ENCODE measurements at places on chromosomes 13 and 19.

DNA sequence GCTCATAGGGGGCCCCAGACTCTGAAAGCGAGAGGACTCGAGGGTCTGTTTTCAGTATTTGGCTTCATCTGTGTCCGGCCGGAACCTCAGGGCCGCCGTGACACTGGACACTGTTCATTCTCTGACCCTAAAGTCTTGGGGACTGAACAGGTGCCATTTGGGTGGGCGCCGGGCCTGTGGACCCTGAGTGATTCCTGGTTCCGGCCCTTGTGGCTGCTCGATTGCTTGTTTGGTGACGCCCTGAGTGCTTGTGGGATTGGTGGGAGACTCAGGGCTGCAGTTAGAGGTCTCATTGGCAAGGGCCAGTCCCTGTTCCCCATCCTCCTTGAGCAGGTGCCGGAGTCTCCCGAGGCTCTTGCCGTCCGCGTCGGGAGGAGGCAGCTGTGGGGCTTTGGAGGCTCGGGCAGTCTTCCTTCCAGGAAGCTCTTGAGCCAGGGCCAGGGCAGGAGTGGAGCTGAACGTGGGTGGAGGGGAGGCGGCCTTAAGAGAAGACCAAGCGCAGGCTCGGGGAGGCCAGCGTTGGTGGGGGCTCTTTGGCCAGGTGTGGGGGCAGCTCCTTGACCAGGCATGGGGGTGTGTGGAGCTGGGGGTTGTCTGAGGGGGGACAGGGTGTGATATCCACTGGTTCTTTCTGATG lies 4.7 kb downstream of the PTBP1 start:
- DNase-seq = no peak

DNA sequence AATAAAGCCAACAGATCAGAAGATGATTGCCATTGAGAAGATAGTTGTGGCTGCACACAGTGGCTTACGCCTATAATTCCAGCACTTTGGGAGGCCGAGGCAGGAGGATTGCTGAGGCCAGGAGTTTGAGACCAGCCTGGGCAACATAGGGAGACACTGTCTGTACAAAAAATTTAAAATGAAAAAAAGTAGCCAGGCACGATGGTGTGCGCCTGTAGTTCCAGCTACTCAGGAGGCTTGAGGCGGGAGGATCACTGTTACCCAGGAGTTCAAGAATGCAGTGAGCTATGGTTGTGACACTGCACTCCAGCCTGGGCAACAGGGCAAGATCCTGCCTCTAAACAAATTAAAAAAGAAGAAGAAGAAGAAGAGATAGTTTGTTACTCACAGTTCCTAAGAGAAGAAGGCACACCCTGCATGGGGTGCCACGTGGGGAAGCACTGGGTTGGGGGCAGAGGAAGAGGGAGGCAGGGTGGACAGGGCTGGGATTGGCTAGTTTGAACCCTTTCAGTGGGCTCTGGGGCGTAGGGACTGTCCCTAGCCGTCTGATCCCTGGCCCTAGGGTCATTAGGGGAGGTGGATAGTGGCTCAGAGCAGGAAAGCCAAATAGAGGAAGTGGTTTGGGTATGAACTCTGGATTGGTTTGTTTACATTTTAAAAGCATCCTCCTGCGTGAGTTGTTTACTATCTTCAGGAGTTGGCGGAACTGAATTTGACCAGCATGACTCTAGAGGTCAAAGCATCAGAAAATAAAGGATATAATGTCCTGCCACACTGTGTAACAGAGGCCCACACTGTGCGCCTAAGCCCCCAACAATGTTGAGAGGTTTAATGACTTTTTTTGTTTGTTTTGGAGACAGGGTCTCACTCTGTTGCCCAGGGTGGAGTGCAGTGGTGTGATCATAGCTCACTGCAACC lies 60.5 kb upstream of the MEDAG start:
- no peak for DNase-seq

DNA sequence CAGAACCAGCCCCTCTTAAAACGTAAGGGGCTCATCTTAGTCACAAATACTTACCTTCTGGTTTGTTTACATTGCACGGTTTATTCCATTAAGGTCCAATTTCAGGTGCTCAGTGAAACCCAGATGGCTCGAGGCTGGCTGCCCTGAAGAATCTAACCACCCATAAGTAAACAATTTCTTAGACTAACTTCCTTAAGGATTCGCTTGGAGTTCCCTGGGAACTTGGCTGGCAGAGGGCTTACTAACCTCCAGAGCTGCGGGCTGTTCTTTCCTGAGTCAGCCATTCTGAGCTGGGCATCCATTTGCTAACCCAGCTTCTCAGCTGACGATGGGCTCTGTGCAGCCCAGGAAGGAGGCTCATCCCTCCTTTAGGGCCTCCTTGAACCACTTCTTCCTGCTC lies 262.1 kb downstream of the FGF9 start:
- no peak for DNase-seq

DNA sequence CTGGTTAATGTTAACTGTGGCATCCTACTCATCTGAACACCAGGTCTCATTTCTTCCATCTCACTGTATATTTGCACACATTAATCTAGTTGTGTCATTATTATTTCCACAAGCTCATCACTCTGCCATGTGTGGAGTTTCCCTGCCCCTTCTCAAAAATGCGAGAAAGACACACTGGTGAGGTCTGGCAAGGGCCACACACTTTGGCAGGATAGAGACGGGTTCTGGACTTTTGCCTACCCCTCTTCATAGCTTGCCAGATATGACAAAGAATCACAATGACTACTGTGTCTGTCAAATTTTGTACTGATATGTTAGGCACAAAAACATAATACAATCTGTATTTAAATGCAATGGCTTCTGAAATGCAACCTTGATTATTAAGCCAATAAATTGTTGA lies 12.9 kb downstream of the GPR12 start:
- DNase-seq = no peak

- no peak for DNase-seq
These were observed 2041.4 kb downstream of the PCDH9 start for GRCh38 chr13:65188721-65189120.

DNA sequence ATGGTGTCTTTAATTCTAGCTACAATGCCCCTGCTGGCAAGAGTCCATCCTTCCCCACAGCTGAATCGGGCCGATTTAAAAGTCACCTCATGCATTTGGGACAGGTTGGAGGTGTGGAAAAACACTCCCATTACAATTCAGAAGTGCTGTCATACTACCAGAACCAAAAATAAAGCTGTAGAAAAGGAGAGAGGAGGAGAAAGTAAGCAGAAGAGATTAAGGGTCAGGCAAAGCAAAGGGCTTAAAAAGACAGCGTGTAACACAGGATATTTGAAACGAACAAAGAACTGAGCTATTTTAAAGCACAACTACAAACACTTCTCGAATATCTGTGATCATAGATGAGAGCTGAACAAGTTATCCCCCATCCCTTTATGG lies 90.4 kb downstream of the FGF14 start:
- DNase-seq = no peak

GRCh38 chr13:20024702-20025101 lies 66.2 kb downstream of the ZMYM2 start:
- no peak for DNase-seq

GRCh38 chr13:111970494-111971141 lies 96.3 kb upstream of the SOX1 start:
- no peak for DNase-seq

GRCh38 chr19:54473892-54474372 lies 836 bp upstream of the CDC42EP5 start:
- no peak for DNase-seq

Measured in stimulated activated CD8-positive, alpha-beta memory T cell treated with anti-CD3 and anti-CD28 coated beads, Interleukin-2, amount 100 ng/mL, for 1 hour (primary cell).